Stimulated activated CD8-positive, alpha-beta memory T cell treated with anti-CD3 and anti-CD28 coated beads, Interleukin-7, amount 100 ng/mL, for 24 hours (primary cell): ENCODE measurements at places on chromosomes 16 and 17.

DNA sequence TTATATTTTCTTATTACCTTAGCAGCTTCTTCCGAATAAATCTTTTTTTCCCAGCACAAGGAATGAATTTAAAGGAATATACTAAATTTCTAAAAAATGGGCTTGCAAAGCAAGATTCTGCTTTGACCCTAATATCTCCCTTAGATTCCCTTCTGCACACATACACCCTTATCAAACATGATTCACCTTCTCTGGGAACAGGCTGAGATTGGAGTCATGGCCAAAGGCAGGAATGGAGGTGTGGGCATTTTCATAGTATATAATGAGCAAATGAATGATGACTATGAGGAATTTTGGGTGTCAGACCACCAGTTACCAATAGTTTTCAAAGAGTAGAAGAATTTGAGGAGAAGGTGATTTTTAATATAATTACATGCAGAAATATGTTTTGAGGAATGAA is 231.3 kb upstream of the CDH11 start:
- no peak for DNase-seq

DNA sequence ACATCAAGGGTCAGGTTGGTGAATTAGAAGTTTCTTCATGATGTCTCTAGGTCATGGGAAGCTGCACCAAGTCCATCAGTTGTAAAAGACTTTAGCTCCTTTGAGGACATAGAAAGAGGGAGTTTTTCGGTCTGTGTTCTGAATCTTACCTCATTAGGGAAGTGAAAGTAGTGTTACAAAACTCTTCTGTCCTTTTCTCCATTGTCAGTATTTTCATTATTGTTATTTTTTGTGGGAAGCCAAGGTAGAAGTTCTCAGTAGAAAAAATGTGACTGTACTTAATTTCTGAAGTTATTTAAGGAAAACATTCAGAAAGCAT is 24.2 kb downstream of the MAP3K3 start:
- DNase-seq: no peak

DNA sequence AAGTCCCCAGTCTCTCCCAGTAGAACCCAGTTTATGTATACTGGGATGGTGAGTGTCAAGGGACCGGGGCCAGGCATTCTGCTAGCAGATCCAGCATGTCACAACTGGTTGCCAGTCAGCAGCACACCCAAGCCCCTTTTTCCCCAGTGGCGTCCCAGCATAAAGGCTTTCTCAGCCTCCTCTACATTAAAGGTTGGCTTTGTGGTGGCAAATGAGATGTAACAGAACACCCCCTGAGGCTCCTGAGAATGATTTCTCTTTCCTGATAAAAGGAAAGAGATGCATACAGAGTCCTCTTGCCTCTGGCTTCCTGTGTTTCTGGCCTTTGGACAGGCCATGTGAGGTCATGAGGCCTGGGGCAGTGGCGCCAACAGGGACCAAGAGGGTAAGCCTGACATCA is 27.9 kb downstream of the IRX6 start:
- no peak for DNase-seq

GRCh38 chr17:73323409-73324159 is 11.8 kb upstream of the CDC42EP4 start:
- DNase-seq: no peak

DNA sequence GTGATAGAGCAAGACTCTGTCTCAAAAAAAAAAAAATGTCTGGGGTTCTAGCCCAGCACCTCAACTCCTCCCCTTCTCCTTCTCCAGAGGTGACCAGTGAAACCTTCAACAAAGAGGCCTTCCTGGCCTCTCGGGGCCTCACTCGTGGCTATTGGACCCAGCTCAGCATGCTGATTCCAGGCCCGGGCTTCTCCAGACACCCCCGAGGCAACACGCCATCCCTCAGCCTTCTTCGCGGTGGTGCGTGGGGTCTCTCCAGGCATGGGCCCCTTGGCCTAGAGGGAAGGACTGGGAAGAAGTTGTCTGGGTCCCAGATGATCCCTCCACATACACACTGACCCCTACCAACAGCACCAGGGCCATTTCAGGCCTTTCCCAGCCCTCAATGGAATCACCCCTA is 3.5 kb upstream of the CXCL16 start:
- no peak for DNase-seq

- DNase-seq: no peak
Observed at GRCh38 chr17:31595076-31595475, 203.6 kb downstream of the RAB11FIP4 start.

DNA sequence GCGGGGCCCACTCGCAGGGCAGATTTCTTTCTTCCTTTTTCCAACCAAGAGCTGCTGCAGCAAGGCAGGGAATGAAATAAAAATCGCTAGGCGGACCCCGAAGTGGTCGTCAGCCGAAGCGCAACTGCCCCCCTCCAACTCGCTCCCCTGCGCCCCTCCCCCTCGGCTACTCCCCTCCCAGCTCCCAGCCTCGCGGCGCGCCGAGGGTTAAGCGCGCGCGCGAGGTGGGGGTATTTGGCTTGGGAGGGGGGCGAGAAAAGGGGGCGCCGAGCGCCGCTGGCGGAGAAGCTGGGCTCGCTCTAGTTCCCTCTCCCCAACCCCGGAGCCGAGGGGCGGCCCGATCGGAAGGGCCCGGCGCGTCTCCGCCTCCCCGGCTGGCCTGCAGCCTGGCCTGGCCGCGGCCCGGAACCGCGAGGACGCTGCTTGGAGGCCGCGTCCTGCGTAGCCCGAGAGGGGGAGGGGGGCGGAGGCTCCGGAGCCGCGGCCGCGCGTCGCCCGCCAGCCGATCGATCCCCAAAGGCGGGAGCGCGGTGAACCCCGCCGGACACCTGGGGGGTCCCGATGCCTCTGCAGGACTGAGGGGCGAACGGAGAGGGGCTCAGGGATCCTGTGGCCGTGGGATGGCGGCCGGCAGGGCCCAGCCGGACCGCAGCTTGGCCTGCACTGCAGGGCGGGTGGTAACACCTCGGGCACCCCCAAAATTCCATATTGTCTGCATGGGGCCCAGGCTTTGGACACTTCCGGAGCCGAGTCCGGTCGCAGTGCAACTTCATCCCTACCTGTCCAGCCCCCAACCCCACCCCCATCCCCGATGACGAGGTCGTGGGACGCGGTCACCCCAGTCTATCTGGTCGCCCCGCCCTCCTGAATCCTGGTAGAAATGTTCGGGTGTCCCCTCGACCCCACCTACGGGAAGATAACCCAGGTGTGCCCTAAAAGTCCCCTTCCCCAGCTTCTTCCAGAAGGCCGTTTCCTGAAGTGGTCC is 4.9 kb upstream of the CBX4 start:
- no peak for DNase-seq

DNA sequence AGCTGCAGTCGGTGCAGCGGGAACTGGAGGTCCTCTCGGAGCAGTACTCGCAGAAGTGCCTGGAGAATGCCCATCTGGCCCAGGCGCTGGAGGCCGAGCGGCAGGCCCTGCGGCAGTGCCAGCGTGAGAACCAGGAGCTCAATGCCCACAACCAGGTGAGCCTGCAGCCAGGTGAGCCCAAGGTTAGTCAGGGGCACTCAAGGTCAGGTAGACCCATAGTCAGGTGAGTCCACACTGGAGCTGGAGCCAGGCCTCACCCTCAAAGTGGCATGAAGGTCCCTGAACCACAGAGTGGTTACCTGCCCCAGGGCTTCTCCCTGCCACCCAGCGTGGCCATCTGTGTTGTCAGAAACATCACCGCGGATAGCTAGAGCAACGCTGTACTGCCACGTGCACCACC is 32.2 kb downstream of the PLD6 start:
- no peak for DNase-seq

GRCh38 chr16:72474501-72475123 is 302.7 kb upstream of the PMFBP1 start:
- DNase-seq: no peak

GRCh38 chr16:71894229-71894920 is 956 bp upstream of the IST1 start:
- no peak for DNase-seq

DNA sequence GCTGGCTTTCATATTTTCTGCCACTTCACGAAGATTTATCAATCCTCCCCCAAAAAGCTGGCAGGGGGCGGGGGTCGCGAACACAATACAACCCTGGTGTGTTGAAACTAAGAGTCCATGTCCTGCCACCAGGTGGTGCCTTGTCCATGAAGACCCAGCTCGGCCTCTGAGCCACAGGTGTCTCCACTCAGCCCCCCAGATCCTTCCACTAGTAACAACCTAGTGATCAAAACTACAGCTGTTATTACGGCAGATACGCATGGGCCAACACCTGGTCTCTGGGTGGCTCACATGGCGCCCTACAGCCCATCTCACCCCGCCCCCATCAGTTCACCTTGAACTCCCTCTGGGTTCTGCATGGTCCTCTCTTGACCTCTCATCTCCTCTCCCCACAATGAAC is 27.7 kb downstream of the USP7 start:
- no peak for DNase-seq

GRCh38 chr16:75527825-75528299 is 8.0 kb downstream of the CHST5 start:
- DNase-seq: no peak

DNA sequence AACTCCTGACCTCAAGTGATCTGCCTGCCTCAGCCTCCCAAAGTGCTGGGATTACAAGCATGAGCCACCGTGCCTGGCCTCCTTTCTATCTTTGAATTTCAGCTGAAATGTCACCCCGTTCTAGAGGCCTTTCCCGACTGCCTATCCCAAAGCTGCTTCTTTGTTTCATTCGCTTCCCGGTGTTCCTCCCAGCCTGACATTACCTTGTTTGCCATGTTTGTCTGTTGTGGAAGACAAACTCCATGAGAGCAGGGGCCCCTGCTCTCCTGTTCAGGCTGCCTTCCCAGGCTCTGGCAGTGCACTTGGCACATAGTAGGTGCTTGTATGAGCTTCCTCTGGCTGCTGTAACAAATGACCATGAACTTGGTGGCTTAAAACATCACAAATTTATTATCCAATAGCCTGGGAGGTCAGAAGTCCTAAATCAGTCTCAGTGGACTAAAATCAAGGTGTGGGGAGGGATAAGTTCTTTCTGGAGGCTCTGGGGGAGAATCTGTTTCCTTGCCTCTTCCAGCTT is 2.6 kb upstream of the CCL22 start:
- DNase-seq: no peak

GRCh38 chr17:16444258-16444886 is 29.0 kb downstream of the TRPV2 start:
- DNase-seq: no peak

DNA sequence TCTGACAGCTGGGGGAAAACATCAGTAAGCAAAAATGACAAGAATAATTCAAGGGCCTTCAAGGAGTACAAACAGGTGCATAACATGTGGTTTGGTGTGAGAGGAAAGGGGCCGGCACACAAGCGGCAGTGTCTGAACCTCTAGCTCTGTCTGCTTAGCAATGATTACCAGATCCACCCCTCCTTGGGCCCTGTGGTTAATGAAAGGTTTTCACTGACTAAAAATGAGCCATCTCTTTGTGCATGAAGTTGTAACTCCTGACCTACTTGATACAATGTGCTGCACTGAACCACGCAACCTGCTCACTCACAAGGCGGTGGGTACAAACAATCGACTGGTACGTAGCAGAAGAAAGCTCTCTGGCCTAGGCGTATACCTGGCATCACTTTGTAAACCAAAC is 15.1 kb downstream of the FAM117A start:
- peak; percentile 24 for DNase-seq

DNA sequence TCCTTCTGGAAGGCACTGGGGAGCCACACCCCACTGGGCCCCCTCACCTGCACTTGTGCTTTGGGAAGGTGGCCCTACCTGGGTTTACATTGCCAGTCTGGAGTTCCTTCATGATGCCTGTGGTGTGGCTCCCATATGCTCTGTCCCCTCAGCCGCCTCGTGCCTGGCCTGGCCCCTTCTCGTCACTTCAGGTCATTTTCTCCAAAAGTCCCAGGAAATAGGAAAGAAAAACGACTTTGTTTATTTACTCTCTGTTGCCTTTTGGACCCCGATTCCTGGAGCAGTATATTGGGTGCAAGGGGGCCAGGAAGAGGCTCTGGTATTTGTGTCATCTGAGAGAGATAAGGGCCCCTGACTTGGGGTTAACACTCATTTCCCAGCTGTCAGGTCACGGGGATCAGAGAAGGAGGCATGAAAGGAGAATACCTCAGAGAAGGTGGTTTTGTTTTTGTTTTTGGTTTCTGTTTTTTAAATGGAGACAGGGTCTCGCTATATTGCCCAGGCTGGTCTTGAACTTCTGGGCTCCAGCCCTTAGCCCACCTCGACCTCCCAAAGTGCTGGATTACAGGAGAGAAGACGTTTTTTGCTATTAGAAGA is 4.7 kb downstream of the SOCS3 start:
- no peak for DNase-seq

GRCh38 chr17:80265205-80266068 is 4.8 kb downstream of the RNF213 start:
- no peak for DNase-seq

DNA sequence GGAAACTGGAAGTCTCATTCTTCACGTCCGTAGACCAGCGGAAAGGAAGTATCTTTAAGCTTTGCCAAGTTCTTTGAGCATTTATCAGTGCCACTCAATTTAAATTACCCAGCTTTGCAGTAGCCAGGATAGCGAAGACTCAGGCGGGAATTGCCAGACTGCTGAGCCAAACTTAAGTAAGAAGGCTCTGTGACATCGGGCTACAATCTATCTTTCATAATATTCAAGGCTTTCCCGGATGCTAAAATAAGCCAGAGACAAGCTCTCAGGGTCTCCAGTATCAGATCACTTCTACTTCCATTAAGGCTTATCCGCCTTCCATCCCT is 436 bp upstream of the BRIP1 start:
- DNase-seq: no peak

DNA sequence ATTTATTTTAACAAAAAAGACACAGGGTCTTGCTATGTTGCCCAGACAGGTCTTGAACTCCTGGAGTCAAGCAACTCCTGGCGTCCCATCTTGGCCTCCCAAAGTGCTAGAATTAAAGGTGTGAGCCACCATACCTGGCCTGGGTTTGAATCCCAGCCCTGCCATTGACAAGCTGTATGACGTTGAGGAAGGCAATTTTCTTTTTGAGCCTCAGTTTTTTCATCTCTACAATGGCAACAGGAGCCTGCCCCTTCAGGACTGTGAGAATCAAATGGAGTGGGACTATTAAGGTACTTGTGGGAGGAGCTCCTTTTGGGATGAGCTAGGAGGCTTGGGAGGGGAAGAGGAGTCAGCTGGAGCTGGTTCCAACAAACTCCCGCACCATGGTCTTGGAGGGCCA is 6.2 kb downstream of the RARA start:
- no peak for DNase-seq

DNA sequence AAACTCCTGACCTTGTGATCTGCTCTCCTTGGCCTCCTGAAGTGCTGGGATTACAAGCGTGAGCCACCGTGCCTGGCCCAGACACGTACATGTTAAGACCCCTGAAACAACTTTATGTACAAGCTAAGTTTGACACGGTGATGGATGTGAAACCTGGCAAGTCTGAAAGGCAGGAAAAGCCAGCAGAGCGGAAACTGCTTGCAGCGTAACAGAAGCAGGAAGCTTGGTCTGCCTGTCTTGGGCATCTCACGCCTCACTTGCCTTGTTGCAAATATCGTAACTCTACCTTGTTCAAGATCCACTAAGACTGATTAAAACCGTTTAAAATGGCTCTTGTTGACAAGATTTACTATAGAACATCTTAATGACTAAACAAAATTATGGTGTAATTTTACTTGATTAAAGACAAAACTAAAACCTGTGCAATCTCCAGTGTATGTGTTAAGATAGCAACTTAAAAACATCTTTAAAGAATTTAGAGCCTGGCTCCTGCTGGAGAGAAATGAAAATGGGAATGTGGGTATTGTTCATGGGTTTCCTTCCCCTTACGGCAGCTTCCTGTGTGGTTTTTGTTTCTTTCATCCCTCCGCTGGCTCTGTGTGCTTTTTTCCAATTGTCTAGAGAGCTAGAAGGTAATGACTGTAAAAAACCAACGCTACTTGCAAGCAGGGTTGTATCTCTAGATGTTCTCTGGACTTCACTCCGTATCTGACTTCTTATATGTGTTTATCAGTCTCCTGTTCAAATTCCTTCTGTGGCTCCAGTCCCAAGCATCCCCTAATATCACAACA is 477.6 kb downstream of the XYLT1 start:
- no peak for DNase-seq
